ENCODE measurements at places on chromosomes 16 and 17.

DNA sequence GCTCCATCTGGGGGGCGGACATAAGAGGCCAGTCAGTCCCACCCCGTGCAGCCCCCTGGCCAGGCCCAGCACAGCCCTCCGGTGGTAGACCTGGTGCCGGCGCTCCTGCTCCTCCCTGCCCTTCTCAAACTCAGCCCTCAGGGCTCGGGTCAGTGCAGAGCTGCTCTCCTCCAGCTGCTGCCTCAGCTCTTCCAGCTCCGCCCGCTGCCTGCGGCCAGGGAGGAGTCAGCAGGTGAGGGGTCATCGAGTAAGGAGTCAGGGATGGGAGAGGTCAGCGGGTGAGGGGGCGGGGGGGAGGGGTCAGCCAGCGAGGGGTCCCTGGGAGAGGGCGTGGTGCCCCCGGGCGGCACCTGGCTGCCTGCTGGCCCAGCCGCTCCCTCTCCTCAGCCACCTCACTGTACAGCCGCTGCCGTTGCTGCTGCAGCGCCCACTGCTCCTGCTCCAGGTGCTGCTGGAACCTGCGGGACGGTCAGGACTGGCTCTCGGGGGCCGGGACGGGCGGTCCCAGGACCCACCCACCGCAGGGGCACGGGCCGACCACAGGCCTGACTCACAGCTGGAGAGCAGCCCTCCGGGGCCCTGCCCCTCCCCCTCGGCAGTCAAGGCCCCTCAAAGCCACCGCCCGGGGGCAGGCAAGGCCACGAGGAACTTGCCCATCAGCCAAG is 26.5 kb upstream of the AATK start:
- no peak for DNase-seq

- DNase-seq = no peak
Measured at GRCh38 chr16:24217461-24217860, 38.7 kb upstream of the CACNG3 start.

GRCh38 chr16:17723531-17724134 is 252.9 kb upstream of the XYLT1 start:
- no peak for DNase-seq

DNA sequence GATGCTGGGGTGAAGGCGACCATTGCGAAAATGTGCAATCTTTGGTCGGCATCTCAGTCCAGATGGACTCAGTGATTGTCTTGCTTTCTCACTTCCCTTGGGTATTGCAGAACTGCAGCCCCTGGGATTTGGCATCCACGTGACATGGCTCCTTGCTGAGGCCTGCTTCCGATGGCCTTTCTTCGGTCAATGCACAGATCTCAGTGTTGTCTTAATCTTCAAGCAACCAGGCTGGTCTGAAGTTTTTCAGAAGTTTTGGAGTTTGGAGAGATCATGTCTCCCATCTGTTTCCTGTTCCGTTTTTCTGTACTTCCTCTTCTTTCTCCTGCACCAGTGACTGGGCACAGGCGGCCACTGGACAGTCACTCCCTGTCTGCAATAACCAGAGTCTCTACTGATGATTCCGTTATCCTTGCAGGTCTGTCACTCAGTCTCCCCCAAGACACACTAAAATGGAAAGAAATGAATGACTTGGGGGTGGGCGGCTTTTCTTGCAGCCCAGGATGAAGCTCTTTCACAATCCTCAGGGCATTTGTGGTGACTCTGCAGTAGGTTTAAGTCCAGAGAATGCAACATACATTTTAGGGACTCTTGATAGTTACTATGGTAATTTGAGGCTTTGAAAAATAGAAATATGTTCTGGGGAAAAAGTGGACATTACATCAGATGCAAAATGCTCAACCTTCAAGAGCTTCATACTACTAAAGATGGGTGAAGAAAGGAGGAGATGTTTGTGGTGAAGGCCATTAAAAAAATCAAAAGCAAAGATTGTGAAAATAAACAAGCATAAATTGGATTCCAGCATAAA is 106.3 kb upstream of the ZFHX3 start:
- no peak for DNase-seq

- DNase-seq = no peak
Measured at GRCh38 chr17:31283841-31284240, 13.2 kb downstream of the OMG start.

DNA sequence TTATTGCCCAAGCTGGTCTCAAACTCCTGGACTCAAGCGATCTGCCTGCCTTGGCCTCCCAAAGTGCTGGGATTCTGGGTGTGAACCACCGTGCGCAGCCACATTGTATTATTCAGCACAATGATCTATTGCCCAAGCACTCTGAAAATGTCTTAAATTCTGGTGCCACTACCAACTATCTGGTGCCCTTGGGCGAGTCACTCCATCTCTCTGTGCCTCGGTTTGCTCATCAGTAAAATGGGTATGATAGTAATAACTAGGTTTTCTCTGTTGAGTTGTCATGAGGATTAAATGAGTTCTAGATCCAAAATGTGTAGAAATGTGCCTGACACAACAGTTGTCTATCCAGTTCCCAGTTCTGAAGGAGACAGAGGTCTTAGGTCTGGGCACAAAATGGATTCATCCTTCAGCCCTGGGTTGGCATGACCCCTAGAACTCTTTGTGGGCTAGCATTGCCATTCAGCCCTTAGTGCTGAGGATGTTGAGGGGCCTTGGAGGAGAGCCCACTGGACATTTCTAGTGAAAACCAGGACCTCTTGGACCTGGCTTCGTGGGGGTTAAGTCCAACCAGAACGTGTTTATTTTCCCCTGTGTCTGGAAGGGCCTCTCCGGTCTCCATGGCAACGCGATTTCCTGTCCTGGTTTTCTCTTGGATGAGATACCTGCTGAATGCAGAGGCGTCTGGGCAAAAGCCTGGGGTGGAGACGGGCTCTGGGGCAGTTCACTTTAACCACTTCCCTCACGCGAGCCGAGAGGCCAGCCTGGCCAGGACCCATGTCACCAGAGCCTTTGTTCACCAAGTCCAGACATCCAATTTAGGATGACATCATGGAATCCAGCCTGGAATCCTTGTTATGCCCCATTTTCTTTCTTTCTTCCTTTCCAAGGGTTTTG is 43.7 kb upstream of the TNRC6A start:
- DNase-seq = no peak

DNA sequence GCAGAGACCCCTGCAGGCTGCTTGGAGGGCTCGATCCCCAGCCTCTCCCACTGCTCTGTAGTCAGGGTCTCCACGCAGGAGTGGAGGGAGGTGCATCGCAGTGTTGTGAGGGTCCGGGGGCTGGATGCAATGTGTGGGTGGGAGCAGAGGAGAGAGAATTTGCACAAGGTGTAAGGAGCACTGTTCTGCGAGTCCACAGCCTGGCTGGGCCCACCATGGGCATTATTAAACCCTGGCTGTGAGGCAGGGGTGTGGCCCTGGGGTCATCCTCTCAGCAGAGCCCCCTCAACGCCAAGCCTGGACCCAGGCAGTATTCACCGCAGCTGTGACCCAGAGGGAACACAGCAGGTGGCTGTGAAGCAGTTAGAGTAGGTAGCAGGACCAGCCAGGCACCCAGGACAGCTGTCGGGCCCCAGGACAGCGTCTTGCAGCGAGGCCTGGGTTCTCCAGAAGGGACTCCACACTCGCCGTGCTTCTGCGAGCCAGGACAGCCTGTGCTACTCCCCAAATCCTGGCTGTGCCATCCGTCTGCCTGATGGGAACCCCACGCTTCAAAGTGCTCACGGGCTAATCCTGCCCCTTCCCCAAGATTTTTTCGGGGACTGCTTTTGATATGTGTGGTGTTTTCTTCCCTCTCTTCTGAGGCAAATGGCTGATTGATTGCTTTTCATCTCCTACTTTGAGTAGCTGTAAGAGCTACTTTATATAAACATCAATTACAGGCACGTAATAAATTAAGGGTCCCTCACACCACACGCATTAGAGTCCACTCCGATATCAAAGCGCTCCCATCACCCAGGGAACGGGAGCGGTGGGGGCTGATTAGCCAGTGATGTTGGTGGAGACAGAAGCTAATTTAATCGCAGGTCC is 100.9 kb upstream of the GSE1 start:
- DNase-seq = no peak

GRCh38 chr17:7838090-7839075 is 4.4 kb downstream of the KDM6B start:
- no peak for DNase-seq

- no peak for DNase-seq
Measured at GRCh38 chr16:65773301-65773874, 593.1 kb upstream of the CDH5 start.

- DNase-seq = no peak
Measured at GRCh38 chr16:12459391-12460063, 344.2 kb downstream of the CPPED1 start.

DNA sequence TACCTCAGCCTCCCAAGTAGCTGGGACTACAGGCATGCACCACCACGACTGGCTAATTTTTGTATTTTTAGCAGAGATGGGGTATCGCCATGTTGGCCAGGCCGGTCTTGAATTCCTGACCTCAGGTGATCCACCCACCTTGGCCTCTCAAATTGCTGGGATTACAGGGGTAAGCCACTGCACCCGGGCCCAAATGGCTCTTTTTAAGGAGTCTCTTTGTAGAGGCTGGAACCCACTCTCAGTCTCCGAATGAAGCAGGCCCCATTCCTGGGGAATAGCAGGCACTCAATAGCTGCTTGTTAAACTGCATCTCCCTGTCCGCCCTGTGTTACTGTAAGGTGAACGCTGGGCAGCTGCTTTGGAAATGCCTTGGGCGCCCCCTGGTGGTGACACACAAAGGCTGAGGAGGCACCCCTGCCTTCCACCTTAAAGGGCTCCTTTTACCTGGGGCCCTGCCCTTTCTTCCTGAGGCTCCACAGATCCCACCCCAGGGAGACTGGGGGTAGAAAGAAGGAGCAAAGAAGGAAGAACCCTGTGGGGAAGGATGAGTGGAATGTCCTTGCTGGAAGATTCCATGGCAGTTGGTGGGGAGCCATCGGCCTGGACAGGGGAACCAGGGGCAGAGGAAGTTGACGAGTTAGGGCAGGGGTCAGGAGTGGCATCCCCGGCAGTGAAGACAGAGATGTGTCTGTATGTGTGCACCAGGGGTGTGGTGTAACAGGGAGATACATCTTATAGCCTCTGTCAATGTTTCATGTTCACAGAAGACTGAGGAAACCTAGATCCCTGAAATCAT is 6.1 kb upstream of the SP2 start:
- DNase-seq = peak; percentile 86

GRCh38 chr16:1363501-1364041 is 11.8 kb downstream of the GNPTG start:
- DNase-seq = peak; percentile 56

- DNase-seq = no peak
Measured at GRCh38 chr17:75920045-75920560, 15.4 kb upstream of the MRPL38 start.

DNA sequence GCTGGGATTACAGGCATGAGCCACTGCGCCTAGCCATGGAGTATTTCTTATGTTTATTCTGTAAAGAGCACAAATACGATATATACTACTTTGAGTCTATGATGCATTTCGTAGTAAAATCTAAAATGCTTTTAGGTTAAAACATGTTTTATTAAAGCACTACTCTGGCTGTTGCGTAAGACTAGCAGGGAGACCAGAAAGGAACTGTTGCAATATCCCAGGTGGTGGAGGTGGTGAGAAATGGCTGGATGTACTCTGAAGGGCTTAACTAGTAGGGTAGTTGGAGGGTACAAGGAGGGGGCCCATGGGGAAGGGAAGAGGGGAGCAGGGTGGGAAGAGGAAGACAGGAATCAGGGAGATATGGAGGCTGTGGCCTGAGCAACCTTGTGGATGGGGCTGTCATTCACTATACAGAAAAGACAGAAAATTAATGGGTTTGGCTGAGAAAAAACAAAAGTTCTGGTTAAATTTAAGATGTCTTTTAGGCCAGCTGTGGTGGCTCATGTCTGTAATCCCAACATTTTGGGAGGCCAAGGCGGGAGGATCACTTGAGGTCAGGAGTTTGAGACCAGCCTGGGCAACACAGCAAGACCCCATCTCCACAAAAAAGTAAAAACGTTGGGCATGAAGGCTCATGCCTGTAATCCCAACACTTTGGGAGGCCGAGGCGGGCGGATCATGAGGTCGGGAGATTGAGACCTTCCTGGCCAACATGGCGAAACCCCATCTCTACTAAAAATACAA is 35.8 kb downstream of the ST3GAL2 start:
- DNase-seq = no peak

GRCh38 chr17:2841606-2842005 is 45.4 kb downstream of the RAP1GAP2 start:
- DNase-seq = no peak

DNA sequence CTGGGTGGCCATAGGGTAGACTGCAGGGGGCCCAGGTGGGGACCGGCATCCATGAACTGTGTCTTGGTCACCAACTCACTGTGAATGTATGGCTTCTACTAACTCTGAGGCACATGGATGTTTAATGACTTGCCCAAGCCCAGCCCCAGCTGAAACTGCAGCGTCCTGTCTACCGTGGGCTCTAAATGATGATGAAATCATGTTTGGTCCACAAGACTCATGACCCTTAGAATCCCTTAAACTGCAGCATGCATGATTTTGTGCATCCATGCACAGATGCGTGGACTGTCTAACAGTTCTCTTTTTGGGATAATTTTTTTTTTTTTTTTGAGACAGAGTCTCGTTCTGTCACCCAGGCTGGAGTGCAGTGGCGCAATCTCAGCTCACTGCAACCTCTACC is 32.4 kb upstream of the CREBBP start:
- DNase-seq = no peak

DNA sequence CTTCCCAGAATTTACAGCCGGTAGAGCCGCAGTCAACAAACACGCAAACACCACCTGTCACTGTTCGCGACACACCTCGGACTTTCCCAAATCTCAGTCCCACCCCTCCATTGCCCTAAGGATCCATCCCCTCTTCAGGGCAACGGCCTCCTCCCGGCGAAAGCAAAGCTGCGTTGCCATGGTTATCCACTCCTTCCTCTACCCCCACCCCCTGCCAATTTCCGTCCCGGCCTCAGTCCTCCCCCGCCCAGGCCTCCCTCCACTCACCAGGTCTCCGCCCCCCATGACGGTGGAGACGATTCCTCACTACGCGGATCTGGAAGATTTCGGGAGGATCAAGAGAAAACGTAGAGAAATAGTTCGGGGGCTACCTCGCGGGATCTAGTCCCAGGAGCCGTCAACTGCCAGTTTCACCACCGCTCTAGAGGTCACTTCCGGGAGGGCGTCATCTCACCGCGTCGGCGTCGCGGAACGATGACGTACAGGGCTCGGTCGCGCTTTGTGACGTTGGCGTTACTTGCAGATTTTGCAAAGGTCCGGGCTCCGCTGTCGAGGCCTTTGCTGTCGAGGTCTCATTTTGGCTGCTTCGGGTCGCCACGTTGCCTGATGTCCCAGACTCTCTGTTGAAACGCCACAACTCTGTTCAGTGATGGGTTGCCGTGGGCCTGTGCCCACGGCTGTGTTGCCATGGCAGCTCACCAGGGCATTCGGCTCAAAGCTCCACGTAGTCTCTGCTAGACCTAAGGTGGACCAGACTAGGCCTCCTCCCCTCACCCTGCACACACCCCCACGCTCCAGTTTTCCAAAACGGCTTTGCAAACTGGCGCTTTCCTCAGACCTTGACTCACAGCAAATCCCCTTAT is at the start of gene CWC25:
Gene CWC25 (minus strand): TSS at position 423 of the 863 bp plus-strand sequence. CDS start 138 bp downstream, at position 285.
- peak; percentile 95 for DNase-seq

GRCh38 chr16:27217256-27217655 is 13.9 kb downstream of the KDM8 start:
- no peak for DNase-seq
